ENCODE measurements at places on chromosomes 13 and 19.

GRCh38 chr13:97278435-97279411 is 56.6 kb downstream of the MBNL2 start:
- DNase-seq = no peak

- DNase-seq = no peak
These were observed 460.3 kb upstream of the KLHL1 start for GRCh38 chr13:70568571-70568970.

DNA sequence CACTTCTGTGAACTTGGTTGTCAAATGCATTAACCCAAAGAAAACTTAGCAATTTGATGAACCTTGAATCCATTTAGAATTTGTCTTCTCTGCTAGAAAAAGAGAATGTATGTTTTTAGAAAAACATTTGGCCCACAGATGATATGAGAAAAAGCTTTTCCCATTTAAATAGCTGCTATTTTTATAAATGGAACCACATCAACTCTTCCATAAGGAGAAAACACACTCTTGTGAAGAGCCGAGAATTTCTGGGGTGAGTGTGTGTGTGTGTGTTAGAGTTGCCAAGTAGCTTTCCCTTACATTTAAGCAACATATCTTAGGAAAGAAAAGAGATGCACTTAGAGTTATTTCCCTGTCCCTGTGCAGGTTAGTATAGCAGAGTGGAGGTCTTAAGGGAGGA is 322.8 kb downstream of the ITGBL1 start:
- DNase-seq = no peak

- DNase-seq = no peak
These were observed 1.7 kb upstream of the ZNF446 start for GRCh38 chr19:58474291-58474996.

Data from activated CD4-positive, alpha-beta T cell treated with anti-CD3 and anti-CD28 coated beads for 36 hours (primary cell).